ENCODE measurements at places on chromosomes 3 and 15.

GRCh38 chr15:90315278-90315982 lies 36.7 kb upstream of the ZNF774 start:
- no peak for DNase-seq

DNA sequence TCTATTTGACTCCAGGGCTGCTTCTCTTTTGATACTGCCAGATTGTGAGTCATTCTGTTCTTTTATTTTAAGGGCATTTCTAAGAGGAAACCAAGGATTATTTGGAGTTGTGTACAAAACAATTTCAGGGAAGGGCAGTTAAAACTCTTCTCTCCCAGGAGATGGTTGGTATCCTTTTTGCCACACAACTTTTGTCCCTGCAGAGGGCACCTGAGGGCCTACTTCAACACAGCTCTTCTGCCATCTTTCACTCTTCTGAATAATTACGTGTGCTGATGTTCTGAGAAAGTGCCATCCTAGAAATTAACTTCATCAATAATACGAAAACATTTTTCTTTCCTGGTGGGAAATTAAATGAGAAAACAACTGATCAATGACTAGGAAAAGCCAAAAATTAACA lies 75.7 kb upstream of the GADL1 start:
- no peak for DNase-seq

DNA sequence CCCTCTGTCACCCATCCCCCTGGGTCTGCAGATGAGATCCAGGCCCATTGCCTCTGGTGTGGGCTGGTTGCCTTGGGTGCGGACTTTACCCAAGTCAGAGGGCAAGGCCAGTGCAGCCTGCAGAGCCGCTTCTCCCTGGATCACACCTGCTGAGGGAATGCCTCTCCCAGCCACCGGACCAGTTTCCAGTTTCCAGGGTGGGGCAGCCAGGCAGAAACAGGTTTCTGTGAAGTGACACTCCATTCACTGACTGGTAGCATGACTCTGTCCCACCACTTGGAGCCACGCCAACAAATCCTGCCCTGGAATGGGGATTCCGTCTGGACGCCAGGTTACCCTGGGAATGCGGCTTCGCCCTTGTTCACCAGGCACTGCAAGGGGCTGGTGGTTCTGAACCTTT lies 30.0 kb downstream of the PAQR5 start:
- DNase-seq = no peak

GRCh38 chr3:97264180-97264579 lies 449.8 kb downstream of the EPHA6 start:
- no peak for DNase-seq

GRCh38 chr3:126153695-126154360 lies 26.6 kb downstream of the ALDH1L1 start:
- DNase-seq = no peak

DNA sequence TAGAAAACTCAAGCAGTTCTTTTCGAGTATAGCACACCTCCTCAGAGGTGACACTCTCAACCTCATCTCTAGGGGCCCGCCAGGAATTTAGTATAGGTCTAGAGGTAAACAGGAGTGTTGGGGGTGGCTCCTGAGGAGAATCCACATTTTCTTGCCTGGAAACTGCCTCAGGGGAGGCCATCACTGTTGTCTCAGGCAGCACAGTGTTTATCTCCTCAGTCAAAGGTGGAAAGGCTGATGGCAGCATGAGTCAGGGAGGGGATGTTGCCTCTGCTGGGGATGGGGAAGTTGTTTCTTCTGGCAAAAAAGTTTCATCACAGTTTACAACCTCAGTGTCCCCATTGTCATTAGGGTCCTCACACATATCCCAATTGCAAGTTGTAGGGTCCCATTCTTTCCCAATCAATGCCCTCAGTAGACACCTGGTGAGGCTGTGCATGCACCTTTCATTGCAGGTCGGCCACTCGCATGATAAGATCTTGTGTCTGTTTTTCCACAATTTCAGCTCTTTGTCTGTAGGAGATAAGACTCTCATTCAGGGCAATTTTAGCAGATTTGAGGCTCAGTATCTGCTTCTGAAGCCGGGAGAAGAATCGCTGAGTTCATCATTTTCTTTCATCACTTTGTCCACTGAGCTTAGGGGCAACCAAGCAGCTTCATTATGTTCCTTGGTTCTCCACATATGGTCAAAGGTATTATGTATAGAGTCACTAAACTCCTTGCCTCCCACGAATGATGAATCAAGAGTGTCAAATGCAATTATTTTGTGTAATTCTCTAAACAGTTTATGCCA lies 25.8 kb downstream of the NAALADL2 start:
- no peak for DNase-seq

DNA sequence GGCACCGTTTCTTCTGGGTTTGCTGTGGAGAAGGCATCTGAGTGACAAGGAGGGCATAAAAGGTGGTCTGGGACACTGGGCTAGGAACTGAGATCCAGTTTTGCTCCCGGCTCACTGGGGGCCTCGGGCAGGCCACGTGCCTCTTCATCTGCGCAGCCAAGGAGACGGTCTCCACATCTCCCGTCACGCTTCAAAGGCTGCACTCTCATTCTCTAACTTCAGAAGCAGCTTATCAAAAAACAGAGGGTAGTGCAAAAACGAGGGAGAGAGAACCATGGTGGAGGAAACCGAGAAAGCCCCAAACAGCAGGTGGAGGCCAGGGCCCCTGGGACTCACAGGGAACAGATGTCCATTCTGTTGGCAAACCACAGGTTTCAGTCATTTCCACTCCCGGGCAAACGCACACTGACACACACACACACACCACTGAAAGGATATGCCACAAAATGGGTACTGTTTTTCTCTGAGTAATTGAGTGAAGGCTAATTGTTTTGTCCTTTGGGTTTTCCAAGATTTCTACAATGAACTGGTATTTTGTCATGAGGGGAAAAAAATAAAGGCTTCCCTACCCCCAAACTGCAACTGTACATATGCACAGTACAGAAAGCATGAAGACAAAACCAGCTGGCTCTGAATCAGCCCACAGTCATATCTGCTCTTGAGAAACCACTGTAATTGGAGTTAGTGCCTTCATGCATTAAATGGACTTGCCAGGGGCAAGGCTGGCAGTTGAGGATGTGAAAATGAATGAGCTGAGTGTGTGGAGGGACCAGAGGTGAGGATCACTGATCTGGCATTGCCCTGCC lies 71.9 kb downstream of the MGLL start:
- DNase-seq = no peak

DNA sequence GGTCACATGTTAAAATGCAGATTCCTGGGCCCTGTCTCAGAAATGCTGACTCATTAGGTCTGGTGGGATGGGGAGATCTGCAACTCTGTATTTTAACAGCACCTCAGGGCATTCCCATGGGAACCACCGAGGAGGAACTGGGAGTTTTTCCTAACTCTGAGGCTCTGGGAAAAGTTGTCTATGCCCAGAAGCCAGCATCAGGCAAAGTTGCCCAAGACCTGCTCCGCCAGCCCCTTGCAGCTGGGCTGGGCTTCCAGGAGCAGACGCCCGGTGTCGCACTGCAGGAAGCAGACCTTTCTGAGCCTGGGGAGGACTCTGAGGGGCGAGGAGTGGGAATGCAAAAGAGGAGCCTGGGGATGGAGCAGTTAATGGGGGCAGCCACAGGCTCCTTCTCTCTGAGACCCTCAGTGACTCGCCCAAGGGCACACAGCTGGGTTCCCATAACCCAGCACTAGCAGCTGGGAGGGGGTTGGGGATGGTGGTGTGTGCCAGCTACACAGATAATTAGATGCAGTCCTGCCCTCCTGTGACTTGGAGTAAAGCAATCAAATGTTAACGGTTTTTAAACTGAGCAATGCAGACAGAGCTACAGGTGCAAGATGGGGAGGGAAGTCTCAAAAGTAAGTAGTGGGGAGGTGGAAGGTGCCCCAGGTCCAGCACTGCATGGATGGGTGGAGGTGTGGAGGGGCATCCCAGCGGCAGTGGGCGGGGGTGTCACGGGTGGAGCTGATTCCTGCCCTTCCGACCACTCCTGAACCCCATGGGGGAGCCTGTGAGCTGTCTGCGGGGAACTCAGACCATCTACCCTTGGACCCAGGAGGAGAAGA lies 100.4 kb downstream of the LSM3 start:
- DNase-seq = no peak

- no peak for DNase-seq
These were observed 122.8 kb downstream of the GMNC start for GRCh38 chr3:190739641-190740185.

- no peak for DNase-seq
These were observed 26.3 kb downstream of the BLM start for GRCh38 chr15:90743407-90743806.

DNA sequence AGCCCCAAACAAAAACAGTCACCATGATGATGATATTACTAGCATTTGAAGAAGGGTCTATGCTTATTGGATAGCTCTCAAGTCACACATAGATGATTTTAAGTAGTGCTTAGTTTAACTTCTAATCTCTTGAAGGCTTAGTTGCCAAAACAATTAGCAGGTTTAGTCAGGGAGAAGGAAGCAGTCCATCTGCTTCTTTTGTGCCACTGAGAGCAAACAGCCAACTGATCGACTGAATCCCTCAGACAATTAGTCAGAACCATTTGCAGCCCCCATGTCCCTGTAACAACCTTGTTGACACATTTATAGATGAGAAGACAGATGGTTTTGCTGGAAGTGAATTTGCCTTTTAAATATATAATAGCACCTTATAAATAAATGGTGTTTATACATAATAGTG lies 585.1 kb upstream of the SUCLG2 start:
- DNase-seq = no peak

DNA sequence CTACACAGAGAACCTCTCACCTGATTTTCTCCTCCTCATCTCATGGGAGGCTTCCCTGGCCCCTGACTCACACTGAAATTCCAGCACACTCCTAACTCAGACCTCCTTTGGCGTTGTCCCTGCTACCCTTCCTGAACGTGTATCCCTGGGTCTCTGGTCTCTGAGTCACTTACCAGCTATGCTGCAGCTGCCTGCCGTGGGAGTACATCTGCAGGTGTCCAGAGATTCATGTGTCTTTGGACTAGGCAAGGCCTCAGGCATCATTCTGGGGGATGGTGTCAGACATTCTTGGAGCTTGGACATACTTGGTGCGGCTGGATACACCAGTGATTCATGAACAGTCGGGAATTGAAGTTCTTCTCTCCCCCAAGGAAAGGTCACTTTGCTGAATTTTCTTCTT lies 148.8 kb upstream of the TRIM42 start:
- DNase-seq = no peak

- no peak for DNase-seq
These were observed 1.1 kb upstream of the ALCAM start for GRCh38 chr3:105365391-105366325.

DNA sequence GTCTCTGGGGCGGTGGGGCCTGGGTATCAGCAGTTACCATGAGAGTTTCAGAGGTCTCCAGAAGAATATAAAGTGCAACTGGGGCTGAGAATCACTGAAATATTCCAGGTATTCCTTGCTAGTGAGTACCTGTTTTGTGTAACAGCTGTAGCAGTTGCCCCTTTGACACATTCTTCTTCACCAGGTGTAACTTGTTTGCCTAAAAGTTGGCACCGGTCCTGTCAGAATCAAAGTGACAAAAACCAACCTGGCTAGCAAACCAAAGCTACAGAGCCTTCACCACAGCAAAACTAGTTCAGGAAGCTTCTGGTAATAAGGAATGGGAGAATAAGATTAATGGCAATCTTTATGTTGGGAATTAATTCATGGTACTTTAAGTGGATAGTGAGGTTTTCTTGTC lies 296.0 kb downstream of the NAALADL2 start:
- DNase-seq = no peak

- no peak for DNase-seq
These were observed 516.8 kb upstream of the PROK2 start for GRCh38 chr3:72301779-72302178.

- DNase-seq = no peak
These were observed 276.5 kb downstream of the TBL1XR1 start for GRCh38 chr3:176920766-176921160.

GRCh38 chr3:196634224-196634623 lies 5.3 kb upstream of the NRROS start:
- DNase-seq = no peak

DNA sequence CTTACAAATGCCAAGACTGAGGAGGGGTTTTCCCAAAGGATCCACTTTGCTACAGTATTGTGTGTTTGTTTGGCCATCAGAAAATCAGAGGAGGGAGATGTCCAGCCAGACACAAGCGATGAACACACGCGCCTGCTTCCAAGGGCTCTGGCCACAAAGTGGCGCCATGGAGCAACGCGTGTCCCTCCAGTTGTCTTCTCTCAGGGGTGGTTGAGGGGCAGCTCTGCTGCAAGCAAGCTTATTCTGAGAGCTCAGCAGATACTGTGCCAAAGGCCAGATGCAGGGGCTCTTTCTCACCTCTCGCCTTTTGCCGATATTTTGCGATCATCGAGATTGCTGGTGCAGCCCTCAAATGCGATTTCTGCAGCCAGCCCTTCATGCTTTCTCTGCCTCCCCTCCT lies 88.9 kb upstream of the OSBPL11 start:
- DNase-seq = no peak

DNA sequence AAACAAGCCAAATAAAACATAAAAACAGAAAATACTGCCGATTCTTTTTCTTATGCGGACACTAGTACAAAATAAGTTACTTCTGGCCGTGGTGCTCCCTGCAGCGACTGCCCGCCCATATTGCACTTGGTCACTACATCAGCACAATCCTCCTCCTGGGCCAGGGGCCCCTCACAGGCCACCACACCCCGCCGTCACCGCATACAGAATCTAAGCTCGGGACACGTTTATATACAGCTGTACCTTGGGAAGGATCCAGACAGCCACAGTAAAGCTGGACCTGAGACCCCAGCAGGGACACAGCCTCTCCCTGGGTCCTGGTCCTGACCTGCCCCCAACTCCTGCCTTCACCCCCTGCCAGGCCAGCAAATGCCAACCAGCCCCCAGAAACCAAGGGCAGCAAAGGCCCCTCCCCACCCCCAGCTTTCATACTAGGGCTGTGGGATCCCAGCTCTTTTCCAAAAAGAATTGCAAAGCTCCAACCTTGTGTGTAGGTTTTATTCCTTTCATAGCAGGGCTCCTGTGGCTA lies 12.9 kb upstream of the DNAJB8 start:
- no peak for DNase-seq

- no peak for DNase-seq
These were observed 2.3 kb downstream of the EIF2AK4 start for GRCh38 chr15:39936187-39936586.

GRCh38 chr3:148078658-148079057 lies 619.0 kb upstream of the AGTR1 start:
- no peak for DNase-seq

DNA sequence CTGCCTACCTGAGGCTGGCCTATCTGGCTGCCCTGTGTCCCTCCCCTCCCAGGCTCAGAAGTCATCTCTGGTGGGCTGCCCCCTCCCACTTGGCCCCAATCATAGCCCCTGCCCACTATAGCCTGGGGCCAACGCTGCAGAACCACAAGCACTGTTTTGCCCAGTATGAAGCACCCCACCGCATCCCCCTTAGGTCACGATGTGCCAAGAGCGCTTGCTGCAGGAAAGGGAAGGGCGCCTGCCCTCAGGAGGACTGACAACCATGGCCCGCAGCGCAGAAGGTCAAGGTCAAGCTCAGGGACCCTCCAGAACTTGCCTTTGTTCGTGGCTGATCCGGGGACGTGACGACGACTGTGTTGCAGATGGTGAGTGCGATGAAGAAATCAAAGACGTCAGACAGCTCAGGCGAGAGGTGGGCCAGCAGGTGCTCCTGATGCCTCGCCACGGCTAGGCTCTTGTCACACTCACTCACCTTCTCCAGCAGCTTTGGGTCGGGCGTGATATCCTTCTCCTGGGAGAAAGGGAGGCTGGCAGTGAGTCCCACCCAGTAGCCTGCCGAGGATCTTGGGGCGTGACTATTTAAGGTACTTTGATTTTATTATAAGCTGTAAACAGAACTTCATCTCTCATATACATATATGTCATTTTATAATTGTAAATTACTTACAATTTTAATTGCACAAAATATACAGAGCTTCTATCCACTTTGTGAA lies 146.6 kb downstream of the ATP10A start:
- DNase-seq = no peak

- DNase-seq = no peak
These were observed 1.9 kb downstream of the FGF7 start for GRCh38 chr15:49424954-49425353.

All from stimulated activated CD4-positive, alpha-beta T cell treated with anti-CD3 and anti-CD28 coated beads, Interleukin-12 subunit alpha, Interleukin-12 subunit beta, amount 100 ng/mL, for 48 hours (primary cell).